ENCODE measurements at places on chromosomes 4 and X. TPM values are rescaled to one million over a fixed set of nuclear protein-coding genes. Genes with fewer than 3 reads are reported as not detected.

DNA sequence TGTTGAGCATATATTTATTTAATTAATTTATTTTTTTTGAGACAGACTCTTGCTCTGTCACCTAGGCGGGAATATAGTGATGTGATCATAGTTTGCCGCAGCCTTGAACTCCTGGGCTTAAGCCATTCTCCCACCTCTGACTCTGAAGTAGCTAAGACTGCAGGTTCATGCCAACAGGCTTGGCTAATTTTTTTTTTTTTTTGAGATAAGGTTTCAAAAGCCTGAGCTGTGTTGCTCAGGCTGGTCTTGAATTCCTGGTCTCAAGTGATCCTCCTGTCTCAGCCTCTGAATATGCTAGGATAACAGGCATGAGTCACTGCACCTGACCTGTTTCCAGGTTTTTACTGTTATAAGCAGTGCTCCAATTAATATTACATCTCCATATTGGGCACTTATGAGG lies 4.8 kb downstream of the ADD1 start:
- H3K4me1 ChIP-seq = peaks cover 2% of the 10 kb centered on the region
- H3K27me3 ChIP-seq = no peaks in the 10 kb centered on the region
- H3K27ac ChIP-seq = no peak overlapping the region
- H3K36me3 ChIP-seq = no peaks in the 10 kb centered on the region

- H3K4me1 ChIP-seq = no peaks in the 10 kb centered on the region
- H3K4me3 ChIP-seq = no peak overlapping the region
- H3K27ac ChIP-seq = no peak overlapping the region
- no peaks in the 10 kb centered on the region for H3K27me3 ChIP-seq
- DNase-seq = no peak
- H3K36me3 ChIP-seq = no peaks in the 10 kb centered on the region
These were observed 107.4 kb upstream of the MAMLD1 start for GRCh38 chrX:150255441-150256296.

DNA sequence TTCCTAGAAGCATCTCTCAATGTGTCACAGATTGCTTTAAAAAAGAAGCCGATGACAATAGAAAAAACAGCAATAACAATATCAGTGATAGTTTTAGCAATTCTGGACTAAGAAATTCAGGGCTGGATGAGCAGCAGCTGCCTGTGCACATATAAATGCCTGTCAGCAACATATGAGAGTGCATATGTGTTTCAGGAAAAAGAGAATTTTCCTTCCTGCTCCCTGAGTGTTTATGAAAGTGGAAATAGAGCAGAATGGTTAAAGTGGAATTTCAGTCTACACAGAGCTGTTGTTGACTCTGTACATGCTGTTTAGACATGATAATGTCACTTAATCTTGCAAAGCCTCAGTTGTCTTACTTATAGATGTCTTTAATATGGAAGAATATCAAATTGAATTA lies 164.4 kb upstream of the PCDH7 start:
- no peaks in the 10 kb centered on the region for H3K4me1 ChIP-seq
- no peak overlapping the region for H3K4me3 ChIP-seq
- no peaks in the 10 kb centered on the region for H3K27me3 ChIP-seq
- H3K36me3 ChIP-seq = no peaks in the 10 kb centered on the region

Gene ADGRG4
- total RNA-seq = 0.23 TPM

GRCh38 chrX:118519411-118520215 lies 24.0 kb downstream of the DOCK11 start:
- H3K27me3 ChIP-seq = no peaks in the 10 kb centered on the region
- no peaks in the 10 kb centered on the region for H3K4me1 ChIP-seq
- no peak overlapping the region for H3K4me3 ChIP-seq

Gene CORIN
- 7.7 TPM for total RNA-seq

DNA sequence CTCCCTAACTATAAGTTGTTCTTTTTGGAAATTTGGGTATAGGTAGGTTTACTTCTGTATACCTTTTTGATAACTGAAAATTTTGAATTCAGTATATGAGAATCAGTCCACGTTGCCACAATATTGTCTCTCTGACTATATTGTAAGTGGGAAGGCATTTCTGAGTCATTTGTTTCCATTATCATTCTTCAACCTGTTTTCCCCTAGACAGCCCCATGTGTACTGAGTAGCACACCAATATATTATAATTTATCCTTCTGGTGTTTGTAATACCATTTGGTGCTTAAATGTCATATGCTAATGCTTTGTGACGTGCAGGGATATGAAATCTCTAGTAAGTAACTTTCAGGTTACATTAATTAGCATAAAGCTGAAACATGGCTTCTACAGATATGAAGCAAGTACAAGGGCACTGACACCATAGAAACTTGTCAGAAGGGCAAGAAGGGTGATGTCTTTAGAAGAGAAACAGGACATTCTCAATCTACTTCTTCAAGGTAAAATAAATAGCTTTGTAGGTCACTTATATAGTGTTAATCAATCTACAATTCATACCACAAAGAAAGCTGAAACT lies 27.7 kb downstream of the PAK3 start:
- no peaks in the 10 kb centered on the region for H3K27me3 ChIP-seq
- H3K36me3 ChIP-seq = no peaks in the 10 kb centered on the region
- DNase-seq = no peak
- H3K4me1 ChIP-seq = no peaks in the 10 kb centered on the region
- H3K27ac ChIP-seq = no peak overlapping the region
- H3K4me3 ChIP-seq = no peak overlapping the region

DNA sequence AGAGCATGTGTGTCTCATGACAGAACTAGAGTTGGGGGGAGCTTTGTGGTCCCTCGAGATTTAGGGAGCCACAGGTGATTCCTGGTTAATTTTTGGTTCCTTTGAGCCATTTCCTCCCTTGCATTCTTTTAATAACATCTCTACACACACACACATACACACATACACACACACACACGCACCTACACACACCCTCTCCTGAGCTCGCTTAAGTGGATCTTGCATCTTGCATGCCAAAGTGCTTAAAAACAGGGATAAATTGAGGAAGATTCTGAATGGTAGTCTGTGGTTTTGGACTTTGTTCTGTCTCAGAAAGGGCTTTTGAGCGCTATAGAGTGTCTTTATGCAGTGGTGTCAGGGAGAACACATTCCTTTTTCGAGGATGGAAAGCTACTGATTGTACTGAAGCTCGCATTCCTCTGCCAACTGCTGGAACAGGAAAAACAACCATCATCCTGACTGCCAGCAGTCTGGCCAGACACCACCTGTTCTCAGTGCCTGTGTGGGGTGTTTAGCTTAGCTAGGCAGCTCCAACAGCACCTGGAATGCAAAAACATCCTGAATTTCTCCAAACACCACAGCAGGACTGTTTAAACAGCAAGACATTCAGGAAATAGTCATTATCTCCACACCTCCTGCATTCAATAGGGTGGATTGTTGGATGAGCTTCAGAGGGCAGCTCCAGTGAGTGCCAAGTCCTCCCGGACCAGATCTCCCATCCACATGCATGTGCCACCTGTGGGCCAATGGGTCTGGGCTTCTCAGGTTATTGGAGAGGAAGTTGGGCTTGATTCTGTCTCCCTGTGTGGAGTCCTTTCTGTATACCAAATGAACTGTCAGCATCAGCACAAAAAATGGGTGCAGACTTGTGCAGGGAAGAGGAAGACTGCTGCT lies 21.9 kb upstream of the IGFBP7 start:
- H3K4me1 ChIP-seq = no peaks in the 10 kb centered on the region
- peak; percentile 65 for DNase-seq
- H3K27me3 ChIP-seq = no peaks in the 10 kb centered on the region
- H3K27ac ChIP-seq = no peak overlapping the region
- no peak overlapping the region for H3K4me3 ChIP-seq

DNA sequence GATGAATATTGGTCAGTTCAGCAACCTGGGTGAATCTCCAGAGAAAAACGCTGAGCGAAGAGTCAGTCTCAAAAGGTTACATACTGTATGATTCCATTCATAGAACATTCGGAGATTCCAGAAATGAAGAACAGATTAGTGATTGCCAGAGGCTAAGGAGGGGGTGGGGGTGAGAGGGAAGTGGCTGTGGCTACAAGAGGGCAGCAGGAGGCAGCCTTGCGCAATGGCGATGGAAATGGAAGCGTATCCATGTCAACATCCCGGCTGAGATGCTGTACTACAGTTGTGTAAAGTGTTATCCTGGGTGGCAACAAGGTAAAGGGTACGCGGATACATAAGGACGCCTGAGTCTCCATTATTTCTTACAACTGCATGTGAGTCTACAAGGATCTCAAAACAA lies 18.0 kb downstream of the LYAR start:
- no peaks in the 10 kb centered on the region for H3K27me3 ChIP-seq
- H3K27ac ChIP-seq = no peak overlapping the region
- DNase-seq = no peak
- no peak overlapping the region for H3K4me3 ChIP-seq
- H3K36me3 ChIP-seq = peaks cover 11% of the 10 kb centered on the region

Gene KIAA1210
- 0.68 TPM for total RNA-seq

DNA sequence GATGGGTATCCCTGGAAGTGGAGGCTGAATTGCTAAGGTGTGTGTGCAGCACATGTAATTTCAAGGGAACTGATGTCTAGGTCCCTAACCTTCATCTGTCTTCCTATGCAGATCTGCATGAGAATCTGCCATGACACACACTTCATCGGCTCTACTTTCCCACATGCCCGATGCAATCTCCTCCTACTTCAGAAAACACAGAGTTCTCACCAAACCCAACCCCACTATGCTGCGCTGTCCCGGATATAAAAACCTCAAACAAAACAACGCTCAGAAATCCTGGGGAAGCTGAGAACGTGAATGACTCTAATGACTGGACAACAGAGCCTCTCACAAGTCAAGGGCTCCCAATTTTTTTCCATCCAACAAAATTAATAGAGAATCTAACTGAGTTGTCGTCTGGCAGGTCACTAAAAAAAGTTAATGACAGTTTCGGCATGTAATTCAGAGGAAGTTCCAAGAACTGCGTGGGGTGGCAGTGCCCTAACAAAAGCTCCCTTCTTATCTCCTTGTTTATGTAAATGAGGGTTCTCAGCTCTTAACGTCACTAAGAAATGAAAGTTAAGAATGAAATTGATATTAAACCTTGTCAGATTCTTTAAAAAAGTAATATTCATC lies 39.0 kb downstream of the STX18 start:
- no peak overlapping the region for H3K27ac ChIP-seq
- no peak overlapping the region for H3K4me3 ChIP-seq
- H3K27me3 ChIP-seq = no peaks in the 10 kb centered on the region
- no peak for DNase-seq
- no peaks in the 10 kb centered on the region for H3K4me1 ChIP-seq

GRCh38 chrX:118131336-118131735 lies 14.7 kb upstream of the KLHL13 start:
- no peaks in the 10 kb centered on the region for H3K27me3 ChIP-seq
- no peak overlapping the region for H3K4me3 ChIP-seq
- H3K4me1 ChIP-seq = no peaks in the 10 kb centered on the region
- no peak for DNase-seq
- H3K27ac ChIP-seq = no peak overlapping the region

- H3K4me3 ChIP-seq = no peak overlapping the region
- no peaks in the 10 kb centered on the region for H3K27me3 ChIP-seq
- no peak overlapping the region for H3K27ac ChIP-seq
- H3K4me1 ChIP-seq = no peaks in the 10 kb centered on the region
- no peaks in the 10 kb centered on the region for H3K36me3 ChIP-seq
- no peak for DNase-seq
These were observed 23.4 kb upstream of the SLC10A7 start for GRCh38 chr4:146545102-146545501.

Gene HAUS7
- total RNA-seq = 18.1 TPM

Gene RBMXL3
- total RNA-seq = 1.4 TPM

- H3K27me3 ChIP-seq = no peaks in the 10 kb centered on the region
- H3K4me3 ChIP-seq = no peak overlapping the region
- no peak overlapping the region for H3K27ac ChIP-seq
- no peaks in the 10 kb centered on the region for H3K4me1 ChIP-seq
These were observed 11.3 kb downstream of the QDPR start for GRCh38 chr4:17500574-17500973.

Gene SGCB
- 44.0 TPM for total RNA-seq

DNA sequence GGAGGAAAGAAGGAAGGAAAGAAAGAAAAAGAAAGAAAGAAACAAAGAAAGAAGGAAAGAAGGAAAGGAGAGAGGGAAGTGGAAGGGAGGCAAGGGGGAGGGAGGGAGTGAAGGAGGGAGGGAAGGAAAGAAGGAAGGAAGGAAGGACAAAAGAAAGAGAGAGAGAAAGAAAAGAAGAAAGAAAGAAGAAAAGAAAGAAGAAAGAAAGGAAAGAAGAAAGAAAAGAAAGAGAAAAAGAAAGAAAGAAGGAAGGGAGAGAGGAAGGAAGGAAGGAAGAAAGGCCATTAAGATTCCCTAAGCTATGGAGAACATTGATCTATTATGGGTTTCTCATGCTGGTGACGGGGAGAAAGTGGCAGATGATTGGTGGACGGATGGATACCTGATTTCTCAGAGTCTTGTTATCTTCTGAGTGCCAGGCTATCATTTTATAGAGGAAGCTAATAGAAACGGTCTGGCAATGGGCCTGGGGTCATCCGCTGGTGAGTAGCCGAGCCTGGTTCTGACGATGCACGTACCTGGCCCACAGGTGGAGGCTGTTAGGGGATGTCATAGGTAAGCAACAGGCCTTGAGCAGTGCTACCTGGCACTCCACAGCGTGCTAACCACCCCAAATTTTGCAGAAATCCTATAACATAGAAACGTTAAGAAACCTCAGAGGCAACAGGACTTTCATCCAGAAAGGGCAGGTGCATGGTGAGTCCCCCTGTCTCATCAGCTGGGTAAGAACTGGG lies 142.9 kb downstream of the SHOX start:
- H3K27me3 ChIP-seq = no peaks in the 10 kb centered on the region
- no peak overlapping the region for H3K4me3 ChIP-seq
- no peak for DNase-seq

DNA sequence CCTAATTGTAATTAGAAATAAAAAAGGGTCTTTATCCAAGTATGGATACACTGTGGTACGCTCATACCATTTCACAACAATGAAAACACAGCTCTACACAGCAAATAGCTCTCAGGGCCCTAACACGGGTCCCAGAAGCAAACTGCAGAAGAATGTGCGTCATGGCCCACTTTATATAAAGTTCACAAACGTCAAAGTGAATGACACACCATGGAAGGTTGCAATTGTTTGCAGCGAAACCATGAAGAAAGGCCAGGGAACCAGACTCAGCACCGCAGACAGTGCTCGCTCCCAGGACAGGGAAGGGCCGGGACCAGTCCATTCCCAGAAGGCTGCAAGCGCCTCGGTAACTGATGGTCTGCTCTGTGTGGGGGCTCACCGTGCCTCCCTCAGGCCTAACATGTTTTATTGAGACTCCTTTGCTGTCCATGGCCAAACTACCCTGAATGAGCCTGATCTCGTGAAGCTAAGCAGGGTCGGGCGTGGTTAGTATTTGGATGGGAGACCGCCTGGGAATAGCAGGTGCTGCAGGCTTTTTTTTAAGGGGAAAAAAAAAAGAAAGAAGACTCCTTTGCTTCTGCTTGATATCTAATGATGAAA lies 47.8 kb downstream of the ACOX3 start:
- peaks cover 12% of the 10 kb centered on the region for H3K4me1 ChIP-seq
- no peak for DNase-seq
- H3K27me3 ChIP-seq = no peaks in the 10 kb centered on the region
- H3K27ac ChIP-seq = peak overlapping the region; percentile 47
- no peak overlapping the region for H3K4me3 ChIP-seq

Gene CENPVL2
- total RNA-seq = 3.0 TPM

- no peak for DNase-seq
- no peak overlapping the region for H3K4me3 ChIP-seq
- no peaks in the 10 kb centered on the region for H3K36me3 ChIP-seq
- H3K27ac ChIP-seq = no peak overlapping the region
- no peaks in the 10 kb centered on the region for H3K4me1 ChIP-seq
These were observed 66.3 kb downstream of the DCUN1D4 start for GRCh38 chr4:51909236-51909703.
